ENCODE measurements at places on chromosomes 4 and X.

GRCh38 chr4:109191216-109191615 is 111.2 kb downstream of the COL25A1 start:
- no peak for DNase-seq

DNA sequence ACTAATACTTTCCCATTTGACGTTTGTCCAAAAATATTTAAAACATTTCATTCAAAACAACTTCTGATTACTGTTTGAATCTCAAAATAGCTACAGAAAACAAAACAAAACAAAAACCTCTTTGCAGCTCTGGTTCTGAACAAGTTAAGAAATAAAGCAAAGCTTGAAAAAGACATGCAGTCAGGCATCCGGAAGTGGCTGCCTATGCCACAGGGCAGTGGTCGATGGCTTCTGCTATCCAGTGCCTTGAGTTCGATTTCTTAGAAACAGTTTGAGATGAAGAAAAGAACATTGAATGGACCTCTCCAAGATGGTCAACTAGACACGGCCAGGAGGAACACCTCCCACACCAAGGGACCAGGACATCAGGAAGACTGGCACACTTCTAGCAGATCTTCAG is 125.3 kb downstream of the SCFD2 start:
- no peak for DNase-seq

- no peak for DNase-seq
These were observed 168.1 kb downstream of the FAT4 start for GRCh38 chr4:125482822-125483221.

DNA sequence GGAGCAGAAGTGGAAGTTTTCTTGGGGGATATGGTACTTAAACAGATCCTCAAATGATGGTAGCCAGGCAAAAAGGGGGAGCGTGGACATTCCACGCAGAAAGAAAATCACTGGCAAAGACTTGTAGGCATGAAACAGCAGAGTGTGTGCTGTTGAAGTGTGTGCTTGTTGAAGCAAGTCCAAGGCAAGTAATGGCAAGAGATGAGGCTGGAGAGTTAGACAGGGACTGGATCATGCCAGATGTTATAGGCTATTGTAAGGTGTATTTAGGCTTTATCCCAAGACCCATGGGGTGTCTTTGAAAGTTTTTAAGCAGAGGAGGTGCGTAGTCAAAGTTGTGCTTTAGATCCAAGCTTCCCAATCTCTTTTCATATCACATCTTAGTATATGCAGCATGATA is 124.5 kb downstream of the MBNL3 start:
- no peak for DNase-seq

GRCh38 chr4:186910385-186910784 is 186.7 kb upstream of the FAT1 start:
- no peak for DNase-seq

- DNase-seq = no peak
These were observed 248.6 kb upstream of the ETNPPL start for GRCh38 chr4:109011241-109012026.

DNA sequence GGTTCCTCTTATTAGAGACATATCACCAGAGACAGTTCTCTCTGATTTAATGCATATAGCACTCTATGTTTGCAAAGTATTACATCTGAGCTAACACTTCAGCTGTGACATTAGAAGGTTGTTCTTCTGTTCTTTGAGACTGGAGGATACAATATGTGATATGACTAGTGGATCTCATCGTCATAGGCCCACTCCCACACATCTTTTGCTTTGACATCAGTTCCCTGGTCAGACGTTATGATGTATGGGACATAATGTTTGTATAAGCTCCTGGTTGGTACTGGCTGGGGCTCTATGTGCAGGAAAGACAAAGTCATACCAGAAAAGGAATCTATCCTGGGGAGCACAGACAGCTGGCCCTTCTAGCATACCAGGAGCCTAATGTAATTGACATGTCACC is 57.7 kb upstream of the MAML3 start:
- no peak for DNase-seq

GRCh38 chrX:87621697-87622096 is 104.1 kb downstream of the KLHL4 start:
- DNase-seq = no peak

GRCh38 chr4:187944179-187944578 is 51.4 kb upstream of the ZFP42 start:
- no peak for DNase-seq

DNA sequence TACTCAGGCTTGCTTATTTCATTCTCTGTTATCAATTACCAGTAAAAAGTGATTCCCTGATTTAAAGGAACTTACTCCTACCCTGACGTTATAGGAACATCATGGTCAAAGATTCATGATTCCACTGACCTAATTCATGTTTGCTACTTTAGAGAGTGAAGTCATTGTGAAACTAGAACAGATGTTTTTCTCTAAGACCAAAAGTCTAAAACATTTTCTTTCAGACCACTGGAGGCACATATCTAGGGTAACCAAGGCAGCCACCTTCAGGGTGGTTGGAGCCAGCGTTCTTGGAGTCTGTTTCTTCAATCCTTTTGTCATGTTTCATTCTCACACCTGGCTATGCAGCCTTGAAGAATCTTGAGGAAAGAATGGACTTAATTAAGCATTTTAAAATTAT is 77.8 kb downstream of the GALNTL6 start:
- DNase-seq = no peak
